ENCODE measurements at places on chromosomes 4 and X.

DNA sequence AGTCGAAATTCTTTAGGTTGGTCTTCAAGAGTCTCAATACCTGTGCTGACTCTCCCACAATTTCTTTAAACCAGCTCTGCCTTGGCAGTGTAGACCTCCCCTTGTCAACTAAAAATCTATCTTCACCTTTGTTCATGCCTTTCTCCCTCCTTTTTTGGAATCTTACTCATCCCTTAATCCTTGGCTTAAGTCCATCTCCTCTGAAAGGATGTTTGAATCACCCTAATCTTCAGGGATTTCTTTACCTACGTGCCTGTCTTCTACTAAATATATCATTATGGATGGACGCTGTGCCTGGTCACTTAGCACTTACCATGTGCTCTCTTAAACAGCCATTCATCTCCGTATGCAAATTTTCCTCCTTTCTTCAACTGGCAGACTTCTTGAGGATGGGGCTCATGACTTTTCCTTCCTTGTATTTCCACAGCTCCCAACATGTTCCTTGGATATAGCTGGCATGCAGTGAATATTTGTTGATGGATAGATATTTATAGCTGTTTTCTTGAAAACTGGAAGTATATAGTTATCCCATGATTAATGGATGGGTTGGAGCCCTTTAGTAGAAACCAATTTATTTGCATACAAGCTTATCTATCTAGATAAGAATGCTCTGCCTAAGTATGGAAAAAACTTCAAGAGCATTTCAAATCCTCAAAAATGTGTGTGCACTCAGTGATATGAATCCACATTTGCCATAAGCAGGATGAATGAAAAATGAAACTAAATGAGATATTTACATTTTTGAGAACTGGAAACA, 166.6 kb downstream of the SPRY1 start:
- DNase-seq: no peak

DNA sequence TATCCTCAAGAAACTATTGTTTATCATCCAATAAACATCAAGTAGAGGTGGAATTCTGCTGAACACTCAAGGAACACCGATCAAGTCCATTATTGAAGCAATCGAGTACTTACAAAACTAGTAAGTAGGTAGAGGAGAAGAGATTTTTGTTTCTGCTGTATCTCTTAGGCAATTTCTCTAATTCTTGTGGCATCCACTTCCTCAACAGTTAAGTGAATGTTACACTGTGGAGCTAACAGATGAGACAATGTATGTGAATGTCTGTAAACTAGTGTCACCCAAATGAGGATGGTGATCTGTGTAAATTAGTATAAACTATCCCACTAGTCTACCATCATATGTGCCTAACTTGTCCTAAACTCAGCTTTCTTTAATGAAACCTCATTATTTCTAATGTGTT, 261.6 kb downstream of the ARHGAP24 start:
- no peak for DNase-seq

DNA sequence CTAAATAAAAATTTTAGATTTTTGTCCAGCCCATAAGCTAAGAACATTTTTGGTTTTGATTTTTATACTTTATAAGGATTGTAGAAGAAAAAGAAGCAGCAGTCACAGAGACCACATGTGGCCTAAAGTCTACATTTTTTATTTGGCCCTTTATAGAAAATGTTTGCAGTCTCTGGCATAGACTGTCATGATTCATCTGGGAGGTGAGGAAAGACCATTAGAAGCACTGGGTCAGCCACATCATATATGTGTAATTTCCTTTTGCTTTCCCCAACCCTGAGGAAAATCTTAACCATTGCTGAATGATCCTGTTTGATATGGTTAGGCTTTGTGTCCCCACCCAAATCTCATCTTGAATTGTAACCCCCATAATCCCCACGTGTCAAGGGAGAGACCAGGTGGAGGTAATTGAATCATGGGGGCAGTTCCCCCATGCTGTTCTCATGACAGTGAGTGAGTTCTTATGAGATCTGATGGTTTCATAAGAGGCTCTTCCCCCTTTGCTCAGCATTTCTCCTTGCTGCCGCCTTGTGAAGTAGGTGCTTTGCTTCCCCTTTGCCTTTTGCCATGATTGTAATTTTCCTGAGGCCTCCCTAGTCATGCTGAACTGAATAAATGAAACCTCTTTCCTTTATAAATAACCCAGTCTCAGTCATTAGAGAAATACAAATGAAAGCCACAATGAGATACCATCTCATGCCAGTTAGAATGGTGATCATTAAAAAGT, 12.1 kb upstream of the COPS4 start:
- no peak for DNase-seq

GRCh38 chr4:107018344-107018735, 17.8 kb downstream of the DKK2 start:
- no peak for DNase-seq

DNA sequence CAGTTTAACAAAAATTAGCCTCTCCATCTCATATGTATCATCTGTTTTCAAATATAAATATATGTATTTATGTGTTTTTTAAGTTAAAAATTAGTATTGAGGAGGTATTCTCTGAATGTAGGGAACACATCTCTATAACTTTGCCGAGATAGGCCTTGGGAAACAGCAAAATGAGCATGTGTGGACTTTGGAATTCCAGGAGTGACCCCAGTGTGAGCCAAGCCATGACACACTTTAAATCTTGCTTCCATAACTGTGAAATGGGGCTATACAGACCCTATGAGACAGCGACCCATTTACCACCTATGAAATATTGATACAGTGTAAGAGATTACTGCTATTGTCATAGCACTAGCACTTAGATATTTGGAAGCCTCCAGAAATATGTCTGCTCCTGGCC, 58.8 kb downstream of the FRMPD4 start:
- no peak for DNase-seq

- no peak for DNase-seq
These were observed 105.4 kb downstream of the SYNPO2 start for GRCh38 chr4:118994030-118994429.

All from frontal cortex (tissue), 4 donors.